ENCODE measurements at places on chromosomes 4 and X. TPM values are rescaled to one million over a fixed set of nuclear protein-coding genes. Genes with fewer than 3 reads are reported as not detected.

GRCh38 chr4:38699112-38699511 lies 35.1 kb downstream of the KLF3 start:
- H3K36me3 ChIP-seq, result peaks cover 36% of the 10 kb centered on the region
- H3K27ac ChIP-seq, result no peak overlapping the region
- no peaks in the 10 kb centered on the region for H3K27me3 ChIP-seq
- H3K4me1 ChIP-seq, result no peaks in the 10 kb centered on the region
- DNase-seq, result no peak
- H3K4me3 ChIP-seq, result no peak overlapping the region

DNA sequence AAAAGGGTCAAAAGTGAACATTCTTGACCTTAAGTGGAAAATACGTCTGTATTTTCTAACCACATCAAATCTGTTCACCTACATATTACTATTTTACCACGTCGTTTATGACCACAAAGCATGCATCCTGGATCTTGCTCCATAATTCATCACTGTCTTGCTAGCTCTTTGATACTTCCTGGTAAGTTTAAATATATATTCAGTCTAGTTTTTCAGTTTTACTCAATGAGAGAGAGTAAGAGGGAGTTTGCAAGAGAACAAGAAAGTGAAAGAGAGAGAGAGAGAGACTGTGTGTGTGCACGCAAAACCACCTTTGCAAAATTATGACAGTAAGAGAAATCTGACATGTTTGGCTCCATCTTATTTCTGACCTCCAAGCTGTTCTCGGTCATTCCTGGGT lies 173.7 kb upstream of the GALNTL6 start:
- no peaks in the 10 kb centered on the region for H3K4me1 ChIP-seq
- no peaks in the 10 kb centered on the region for H3K36me3 ChIP-seq
- no peak for DNase-seq

GRCh38 chr4:113547487-113548042 lies 214.0 kb downstream of the CAMK2D start:
- peak overlapping the region; percentile 32 for H3K27ac ChIP-seq
- H3K4me1 ChIP-seq, result peaks cover 22% of the 10 kb centered on the region
- no peak overlapping the region for H3K4me3 ChIP-seq
- H3K36me3 ChIP-seq, result peaks cover 3% of the 10 kb centered on the region

GRIA2 gene
- not detected for total RNA-seq

FGFBP1 gene
- total RNA-seq, result not detected

All from HepG2 (cell line).